ENCODE measurements at places on chromosomes 11 and 22.

GRCh38 chr11:118238929-118239328 is 13.2 kb downstream of the MPZL3 start:
- no peak for DNase-seq

DNA sequence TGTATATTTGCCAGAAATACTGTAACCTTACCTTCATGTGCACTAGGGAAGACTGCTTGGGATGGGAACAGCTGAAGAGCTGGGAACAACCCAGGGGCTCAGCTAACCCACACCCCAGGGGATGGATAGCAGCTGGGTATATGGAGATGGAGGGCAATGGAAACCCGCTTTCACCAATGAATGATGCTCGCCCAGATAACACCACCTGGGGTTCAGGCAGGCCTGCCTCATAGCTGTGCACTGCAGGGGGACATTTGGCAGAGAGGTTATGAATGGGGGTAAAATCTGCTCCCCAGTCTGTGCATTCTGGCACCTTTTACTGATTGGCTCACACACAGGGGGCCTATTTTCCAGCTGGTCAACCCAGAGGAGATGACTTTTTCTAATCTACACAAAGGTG is 170.7 kb downstream of the CHST1 start:
- no peak for DNase-seq

DNA sequence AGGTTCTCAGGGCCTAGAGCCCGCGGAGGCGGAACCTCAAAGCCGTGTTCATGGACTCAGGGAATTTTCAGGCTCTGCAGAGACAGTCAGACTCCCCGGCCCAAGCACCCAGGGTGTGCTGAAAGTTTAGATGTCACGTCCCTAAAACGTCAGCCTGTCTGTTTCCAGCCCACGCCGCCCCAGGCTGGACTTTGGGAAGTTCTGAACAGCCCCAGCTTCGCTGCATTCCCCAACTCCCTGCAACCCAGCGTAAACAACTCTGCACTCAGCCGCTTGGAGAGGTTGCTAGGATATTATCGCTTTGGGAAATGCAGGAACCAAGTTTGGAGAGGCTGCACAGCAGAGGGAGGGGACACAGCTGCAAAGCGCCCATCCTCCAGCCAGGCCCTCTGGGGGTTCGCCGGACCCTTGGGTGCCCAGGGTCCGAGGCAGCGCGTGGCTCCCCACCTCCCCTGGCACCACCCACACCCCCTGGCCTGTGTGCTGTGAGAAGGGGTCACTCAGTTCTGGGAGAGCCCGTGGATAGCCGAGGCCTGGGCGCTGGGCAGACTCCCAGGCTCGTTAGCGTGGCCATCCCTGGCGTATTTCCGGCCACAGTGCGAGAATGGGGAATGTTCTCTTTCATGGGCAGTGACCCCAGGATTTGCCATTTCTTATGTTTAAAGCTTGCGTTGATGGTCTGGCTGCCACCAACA is 120.5 kb upstream of the FGF3 start:
- no peak for DNase-seq

DNA sequence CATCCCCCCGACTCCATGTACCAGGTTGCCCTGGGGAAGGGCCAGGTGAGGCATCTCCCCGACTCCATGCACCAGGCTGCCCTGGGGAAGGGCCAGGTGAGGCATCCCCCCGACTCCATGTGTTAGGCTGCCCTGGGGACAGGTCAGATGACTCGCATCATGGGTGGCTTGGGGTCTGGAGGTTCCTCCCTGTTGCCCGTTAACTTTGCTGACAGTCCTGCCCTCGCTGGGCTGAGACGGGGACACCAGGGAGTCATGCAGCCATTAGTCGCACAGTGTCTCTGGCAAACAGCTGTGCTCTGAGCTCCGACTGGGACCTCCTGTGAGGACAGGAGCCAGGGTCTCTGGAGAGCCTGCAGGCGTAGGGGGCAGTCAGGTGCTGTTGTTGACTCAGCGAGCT is 336.1 kb downstream of the TBC1D22A start:
- DNase-seq: no peak

GRCh38 chr11:75428989-75429640 is 3.9 kb downstream of the KLHL35 start:
- DNase-seq: no peak

- DNase-seq: no peak
Observed at GRCh38 chr22:27387561-27387960, 414.0 kb downstream of the MN1 start.

- DNase-seq: no peak
Observed at GRCh38 chr11:70573701-70574151, 175.4 kb downstream of the CTTN start.

- no peak for DNase-seq
Observed at GRCh38 chr22:41870786-41871185, 37.9 kb downstream of the SREBF2 start.

GRCh38 chr11:102120437-102120973 is 10.3 kb downstream of the YAP1 start:
- DNase-seq: no peak

DNA sequence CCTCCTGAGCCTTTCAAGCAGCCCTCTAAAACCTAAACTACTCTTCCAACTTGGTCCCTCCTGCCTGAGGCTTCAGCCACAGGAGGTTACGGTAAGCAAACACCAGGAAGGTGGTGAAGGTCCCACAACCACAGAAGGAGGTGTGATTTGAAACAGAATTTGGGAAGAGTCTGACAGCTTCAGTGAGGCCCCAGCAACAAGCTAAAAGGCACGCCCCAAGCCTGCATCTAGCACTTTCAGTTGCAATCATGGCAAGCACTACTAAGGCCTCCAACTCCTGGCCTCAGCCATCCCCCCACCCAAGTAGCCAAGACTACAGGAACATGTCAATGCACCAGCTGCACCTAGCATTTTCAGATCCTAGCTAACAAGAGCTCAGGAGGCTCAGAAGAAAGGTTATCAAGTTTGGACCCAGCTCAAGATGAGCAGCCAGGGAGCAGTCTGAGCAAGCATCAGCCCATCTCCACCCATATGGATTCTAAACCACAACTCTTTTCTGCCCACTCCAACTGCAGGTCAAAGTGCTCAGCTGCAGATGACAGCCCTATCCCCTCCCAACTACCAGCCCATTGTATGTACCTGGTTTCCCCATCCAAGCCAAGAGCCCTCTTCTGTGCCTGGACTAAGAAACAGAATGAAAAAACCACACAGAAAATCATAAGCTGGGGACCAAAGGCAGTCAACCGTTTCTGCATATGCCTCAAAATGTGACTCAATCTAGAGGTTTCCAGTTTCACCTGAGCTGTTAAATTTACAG is 10.4 kb upstream of the AHNAK start:
- DNase-seq: peak; percentile 79

Measured in activated CD4-positive, alpha-beta T cell treated with anti-CD3 and anti-CD28 coated beads, Interleukin-2, amount 50 U/mL, for 48 hours (primary cell).